Osteoblast (primary cell): ENCODE measurements at places on chromosomes 2 and 18. TPM values are rescaled to one million over a fixed set of nuclear protein-coding genes. Genes with fewer than 3 reads are reported as not detected.

DNA sequence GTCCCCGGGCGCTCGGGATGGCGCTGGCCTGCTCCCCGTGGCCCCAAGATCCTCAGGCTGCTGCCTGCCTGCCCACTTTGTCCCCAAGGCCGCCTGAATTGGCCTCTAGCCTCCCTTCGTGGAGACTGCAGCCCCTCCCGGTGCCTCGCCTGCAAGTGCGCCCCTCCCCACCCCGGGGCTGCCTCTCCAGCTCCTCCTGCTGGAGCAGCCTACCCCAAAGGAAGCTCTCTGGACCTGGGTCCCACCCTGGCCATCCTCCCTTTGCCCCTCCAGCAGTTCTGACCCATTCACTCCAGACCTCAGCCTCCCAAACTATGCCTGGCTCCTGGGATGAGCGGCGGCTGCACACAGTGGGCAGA, 6.2 kb downstream of the ESPNL start:
- DNase-seq = peak; percentile 62
- no peak overlapping the region for H3K27ac ChIP-seq
- H3K4me3 ChIP-seq = no peak overlapping the region
- no peaks in the 10 kb centered on the region for H3K36me3 ChIP-seq
- H3K27me3 ChIP-seq = no peaks in the 10 kb centered on the region

GRCh38 chr18:3014503-3015203, 1.7 kb upstream of the LPIN2 start:
- H3K27me3 ChIP-seq = no peaks in the 10 kb centered on the region
- H3K36me3 ChIP-seq = peaks cover 15% of the 10 kb centered on the region
- peak overlapping the region; percentile 75 for H3K27ac ChIP-seq

GRCh38 chr18:39455285-39455684, 1889.7 kb upstream of the CELF4 start:
- H3K4me1 ChIP-seq = peaks cover 4% of the 10 kb centered on the region
- H3K36me3 ChIP-seq = no peaks in the 10 kb centered on the region
- DNase-seq = no peak
- no peaks in the 10 kb centered on the region for H3K27me3 ChIP-seq
- peak overlapping the region; percentile 21 for H3K27ac ChIP-seq

- peak overlapping the region; percentile 6 for H3K4me3 ChIP-seq
- H3K36me3 ChIP-seq = peaks cover 4% of the 10 kb centered on the region
- peak overlapping the region; percentile 99 for H3K27ac ChIP-seq
- peaks cover 22% of the 10 kb centered on the region for H3K4me1 ChIP-seq
Observed at GRCh38 chr2:237688081-237688480, 60.7 kb downstream of the LRRFIP1 start.

DNA sequence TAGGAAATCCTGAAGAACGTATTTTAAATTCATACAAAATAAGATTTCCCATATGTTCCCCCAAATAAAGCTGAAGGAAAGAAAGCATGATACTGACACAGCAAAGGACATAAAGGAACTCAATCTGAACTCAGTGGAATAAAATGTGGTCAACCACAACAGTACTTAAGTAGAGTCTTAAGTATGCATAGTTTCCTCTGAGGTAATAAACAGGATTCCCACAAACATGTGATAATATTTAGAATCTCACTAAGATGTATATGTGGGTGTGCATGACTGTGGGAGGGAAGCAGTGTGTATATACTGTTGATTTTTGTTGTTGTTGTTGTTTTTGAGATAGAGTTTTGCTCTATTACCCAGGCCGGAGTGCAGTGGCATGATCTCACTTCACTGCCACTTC, 69.3 kb downstream of the NOL10 start:
- H3K27ac ChIP-seq = no peak overlapping the region
- no peaks in the 10 kb centered on the region for H3K27me3 ChIP-seq
- H3K36me3 ChIP-seq = no peaks in the 10 kb centered on the region
- no peak overlapping the region for H3K4me3 ChIP-seq

DNA sequence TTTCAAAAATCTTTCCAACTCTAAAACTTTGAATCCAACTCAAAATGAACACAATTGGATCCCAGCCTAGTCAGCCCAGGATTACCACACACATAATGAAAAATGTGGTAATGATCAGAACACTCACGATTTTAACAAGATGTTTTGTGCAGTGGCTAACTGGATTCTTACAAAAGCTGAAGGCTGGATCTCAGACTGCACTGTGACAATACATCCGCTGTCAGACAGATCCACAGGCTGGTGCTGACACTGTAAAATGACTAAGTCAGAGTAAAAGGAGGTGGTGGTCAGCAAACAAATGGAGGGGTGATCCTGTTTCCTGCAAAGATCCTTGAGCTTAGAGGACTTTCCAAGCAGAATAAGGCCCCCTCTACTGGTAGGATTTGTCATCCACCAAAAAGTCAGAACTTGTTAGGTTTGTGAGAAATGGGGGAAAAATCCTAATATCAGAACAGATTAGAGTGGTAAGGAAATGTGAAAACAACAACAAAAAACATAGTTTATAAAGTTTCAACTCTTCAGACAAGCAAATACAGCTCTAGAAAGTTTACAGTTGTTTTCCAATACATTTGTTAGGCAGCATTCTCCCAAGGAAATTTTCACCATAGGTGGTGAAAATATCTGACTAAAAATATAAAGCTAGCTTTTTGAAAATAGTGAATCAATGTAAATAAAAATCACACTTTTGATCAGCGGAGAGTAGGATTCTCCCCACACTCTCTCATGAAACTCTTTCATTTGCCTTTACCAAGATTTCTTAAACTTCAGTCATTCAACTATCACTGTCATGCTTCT, 211.9 kb downstream of the AGPS start:
- H3K27me3 ChIP-seq = peaks cover under 1% of the 10 kb centered on the region
- no peak overlapping the region for H3K27ac ChIP-seq
- H3K36me3 ChIP-seq = no peaks in the 10 kb centered on the region
- DNase-seq = no peak
- H3K4me1 ChIP-seq = no peaks in the 10 kb centered on the region

GRCh38 chr2:21633466-21633865, 509.7 kb downstream of the TDRD15 start:
- H3K27ac ChIP-seq = no peak overlapping the region
- no peaks in the 10 kb centered on the region for H3K27me3 ChIP-seq
- H3K4me1 ChIP-seq = no peaks in the 10 kb centered on the region
- H3K4me3 ChIP-seq = no peak overlapping the region
- no peaks in the 10 kb centered on the region for H3K36me3 ChIP-seq

GRCh38 chr2:154264024-154264423, 392.3 kb downstream of the GALNT13 start:
- DNase-seq = no peak
- H3K4me3 ChIP-seq = no peak overlapping the region
- H3K27ac ChIP-seq = no peak overlapping the region
- H3K4me1 ChIP-seq = no peaks in the 10 kb centered on the region
- no peaks in the 10 kb centered on the region for H3K36me3 ChIP-seq

- no peaks in the 10 kb centered on the region for H3K4me1 ChIP-seq
- DNase-seq = no peak
- no peaks in the 10 kb centered on the region for H3K27me3 ChIP-seq
- no peak overlapping the region for H3K4me3 ChIP-seq
Observed at GRCh38 chr18:70172225-70172624, 33.3 kb downstream of the RTTN start.

GRCh38 chr2:62423235-62423634, 82.8 kb downstream of the TMEM17 start:
- no peak overlapping the region for H3K4me3 ChIP-seq
- no peak for DNase-seq
- H3K27me3 ChIP-seq = peaks cover 2% of the 10 kb centered on the region
- no peaks in the 10 kb centered on the region for H3K36me3 ChIP-seq
- no peaks in the 10 kb centered on the region for H3K4me1 ChIP-seq

DNA sequence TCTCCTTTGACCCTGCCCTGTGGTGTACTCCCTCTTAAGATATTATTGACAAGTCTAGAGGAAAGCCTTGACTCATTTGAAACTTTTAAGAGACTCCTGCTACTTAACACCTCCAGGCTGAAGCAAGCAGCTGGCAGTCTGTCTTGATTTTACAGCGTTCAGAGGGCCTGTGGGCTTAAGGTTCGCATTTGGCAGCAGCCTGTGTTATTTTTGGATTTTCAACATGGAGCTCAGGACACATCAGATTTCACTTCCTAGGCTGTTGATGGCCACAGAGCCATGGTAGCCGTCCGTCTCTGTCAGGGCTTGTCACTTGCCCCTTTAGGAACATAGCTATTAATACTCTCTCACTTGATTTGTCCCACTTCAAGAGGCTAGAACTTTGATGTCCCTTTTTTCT, 73.6 kb downstream of the VWA3B start:
- no peak overlapping the region for H3K4me3 ChIP-seq
- no peak for DNase-seq
- no peak overlapping the region for H3K27ac ChIP-seq
- no peaks in the 10 kb centered on the region for H3K36me3 ChIP-seq
- no peaks in the 10 kb centered on the region for H3K27me3 ChIP-seq

DNA sequence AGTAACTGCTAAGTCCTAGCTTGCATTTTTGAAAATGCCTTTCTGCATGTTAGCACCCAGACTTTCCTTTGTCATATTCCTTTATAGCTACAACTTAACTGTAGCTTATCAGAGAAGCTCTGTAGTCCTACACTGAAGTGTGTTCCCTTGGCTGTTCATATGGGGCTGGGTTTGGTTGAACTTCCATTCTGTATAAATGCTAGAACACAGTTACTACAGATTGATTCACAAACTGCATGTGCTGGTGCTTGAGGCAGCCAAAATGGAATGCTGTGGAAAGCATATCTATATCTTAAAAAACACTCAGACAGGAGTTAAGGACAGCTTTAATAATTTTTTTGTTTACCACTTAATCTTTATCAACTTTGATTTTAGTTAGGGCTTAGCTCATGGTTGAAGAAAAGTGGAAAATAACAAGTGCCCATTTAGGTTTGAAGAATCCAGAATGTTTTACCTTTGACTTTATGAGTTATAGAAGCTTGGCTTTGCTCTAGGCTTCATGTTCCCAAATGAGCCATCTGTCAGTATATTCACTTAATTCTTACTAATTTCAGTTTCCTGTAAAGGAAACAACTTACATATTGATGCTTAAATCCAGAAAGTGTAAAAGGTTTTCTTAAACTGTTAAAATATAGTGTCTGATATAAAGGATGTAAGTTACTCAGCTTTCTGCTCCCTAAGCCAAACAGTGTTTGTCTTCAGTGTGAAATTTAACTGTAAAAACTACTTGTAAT, 148.9 kb downstream of the AGPS start:
- no peak overlapping the region for H3K27ac ChIP-seq
- peaks cover 20% of the 10 kb centered on the region for H3K4me1 ChIP-seq
- no peaks in the 10 kb centered on the region for H3K36me3 ChIP-seq
- no peaks in the 10 kb centered on the region for H3K27me3 ChIP-seq

GRCh38 chr2:110744429-110744828, 12.1 kb downstream of the ACOXL start:
- no peak overlapping the region for H3K4me3 ChIP-seq
- no peak overlapping the region for H3K27ac ChIP-seq
- H3K36me3 ChIP-seq = no peaks in the 10 kb centered on the region
- H3K27me3 ChIP-seq = peaks cover 72% of the 10 kb centered on the region
- no peaks in the 10 kb centered on the region for H3K4me1 ChIP-seq

The CCL20 gene
- total RNA-seq = 1.1 and 1.2 TPM in 2 replicates

The CDH20 gene
- total RNA-seq = not detected in 2 replicates

The PXDN gene
- total RNA-seq = 307 and 324 TPM in 2 replicates

The TRIP12 gene
- 207 and 249 TPM in 2 replicates for total RNA-seq

The ARMC9 gene
- 221 and 240 TPM in 2 replicates for total RNA-seq

The UGT1A5 gene
- not detected in 2 replicates for total RNA-seq

The NGEF gene
- total RNA-seq = 4.7 TPM in 1 of 2 replicates, not detected in the other
